Esophagus squamous epithelium (tissue), 5 donors: ENCODE measurements at places on chromosomes 7 and 10. TPM values are rescaled to one million over a fixed set of nuclear protein-coding genes. Genes with fewer than 3 reads are reported as not detected.
A peak's percentile ranks its signal among the peaks of the same experiment; 100 is the strongest.

DNA sequence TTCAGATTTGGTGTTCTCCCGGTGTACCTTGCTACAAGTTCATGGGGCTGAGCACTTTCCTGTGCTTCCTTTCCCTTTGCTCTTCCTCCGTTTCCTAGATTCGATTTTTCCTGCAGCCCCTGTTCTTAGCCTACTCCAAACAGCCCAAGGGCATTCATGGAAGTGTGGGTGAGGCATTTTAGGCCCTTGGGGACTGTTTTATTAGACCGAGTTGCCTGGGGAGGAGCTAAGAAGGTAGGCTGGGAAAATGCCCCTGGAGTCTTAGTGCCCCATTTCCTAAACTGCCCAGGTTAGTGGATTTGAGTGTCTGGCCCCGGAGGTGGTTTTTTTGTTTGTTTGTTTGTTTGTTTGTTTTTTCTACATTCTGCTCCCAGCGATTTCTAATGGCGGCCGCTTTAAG is 1.8 kb downstream of the LRMDA start:
- H3K27ac ChIP-seq: no peak overlapping the region
- H3K4me1 ChIP-seq: peaks cover 46% of the 10 kb centered on the region
- H3K4me3 ChIP-seq: no peak overlapping the region
- no peaks in the 10 kb centered on the region for H3K36me3 ChIP-seq
- DNase-seq: no peak

GRCh38 chr10:114953047-114953446 is 15.1 kb downstream of the TRUB1 start:
- no peaks in the 10 kb centered on the region for H3K36me3 ChIP-seq
- no peak for DNase-seq
- no peaks in the 10 kb centered on the region for H3K27me3 ChIP-seq
- H3K4me1 ChIP-seq: no peaks in the 10 kb centered on the region
- H3K4me3 ChIP-seq: no peak overlapping the region
- no peak overlapping the region for H3K27ac ChIP-seq

GRCh38 chr10:34753014-34753757 is 61.9 kb downstream of the PARD3 start:
- H3K27me3 ChIP-seq: no peaks in the 10 kb centered on the region
- H3K4me1 ChIP-seq: peaks cover 73% of the 10 kb centered on the region
- H3K27ac ChIP-seq: peak overlapping the region; percentile 43
- H3K4me3 ChIP-seq: no peak overlapping the region

DNA sequence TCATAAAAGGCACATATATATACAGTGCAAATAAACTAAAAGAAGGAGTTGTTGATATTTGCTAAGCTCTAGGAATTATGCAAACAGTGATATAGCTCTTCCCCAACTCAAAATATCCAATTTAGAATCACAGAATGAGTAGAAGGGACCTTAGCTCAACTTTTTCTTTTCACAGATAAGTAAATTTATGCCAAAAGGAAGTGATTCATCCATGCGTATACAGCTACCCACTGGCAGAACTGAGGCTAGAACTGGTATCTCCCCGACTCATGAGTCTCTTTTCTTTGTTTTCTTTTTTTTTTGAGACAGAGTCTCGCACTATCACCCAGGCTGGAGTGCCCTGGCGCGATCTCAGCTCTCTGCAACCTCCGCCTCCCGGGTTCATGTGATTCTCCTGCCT is 54.2 kb upstream of the SVIL start:
- peaks cover 87% of the 10 kb centered on the region for H3K4me1 ChIP-seq
- no peaks in the 10 kb centered on the region for H3K27me3 ChIP-seq
- no peak for DNase-seq
- H3K36me3 ChIP-seq: no peaks in the 10 kb centered on the region
- H3K4me3 ChIP-seq: no peak overlapping the region

Gene DTX2
- 65.1 TPM for total RNA-seq

- no peak overlapping the region for H3K4me3 ChIP-seq
- no peak for DNase-seq
- H3K27ac ChIP-seq: no peak overlapping the region
- no peaks in the 10 kb centered on the region for H3K36me3 ChIP-seq
- H3K4me1 ChIP-seq: no peaks in the 10 kb centered on the region
Observed at GRCh38 chr7:148657929-148658328, 40.8 kb upstream of the CUL1 start.

DNA sequence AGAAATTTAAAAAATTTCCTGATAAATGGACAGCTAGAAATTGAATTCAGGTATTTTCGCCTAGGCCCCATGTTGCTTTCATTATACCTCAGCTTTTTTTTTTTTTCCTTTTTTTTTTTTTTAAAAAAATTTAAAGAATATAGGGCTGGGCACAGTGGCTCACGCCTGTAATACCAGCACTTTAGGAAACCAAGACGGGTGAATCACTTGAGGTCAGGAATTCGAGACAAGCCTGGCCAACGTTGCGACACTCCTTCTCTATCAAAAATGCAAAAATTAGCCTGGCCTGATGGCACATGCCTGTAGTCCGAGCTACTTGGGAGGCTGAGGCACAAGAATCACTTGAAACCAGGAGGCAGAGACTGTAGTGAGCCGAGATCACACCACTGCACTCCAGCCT is 334.0 kb downstream of the SORCS1 start:
- H3K36me3 ChIP-seq: no peaks in the 10 kb centered on the region
- H3K4me1 ChIP-seq: no peaks in the 10 kb centered on the region
- H3K4me3 ChIP-seq: no peak overlapping the region
- no peaks in the 10 kb centered on the region for H3K27me3 ChIP-seq
- no peak overlapping the region for H3K27ac ChIP-seq

GRCh38 chr7:77950548-77950947 is 152.0 kb downstream of the PHTF2 start:
- H3K27ac ChIP-seq: no peak overlapping the region
- no peaks in the 10 kb centered on the region for H3K27me3 ChIP-seq
- no peaks in the 10 kb centered on the region for H3K4me1 ChIP-seq
- H3K36me3 ChIP-seq: no peaks in the 10 kb centered on the region

DNA sequence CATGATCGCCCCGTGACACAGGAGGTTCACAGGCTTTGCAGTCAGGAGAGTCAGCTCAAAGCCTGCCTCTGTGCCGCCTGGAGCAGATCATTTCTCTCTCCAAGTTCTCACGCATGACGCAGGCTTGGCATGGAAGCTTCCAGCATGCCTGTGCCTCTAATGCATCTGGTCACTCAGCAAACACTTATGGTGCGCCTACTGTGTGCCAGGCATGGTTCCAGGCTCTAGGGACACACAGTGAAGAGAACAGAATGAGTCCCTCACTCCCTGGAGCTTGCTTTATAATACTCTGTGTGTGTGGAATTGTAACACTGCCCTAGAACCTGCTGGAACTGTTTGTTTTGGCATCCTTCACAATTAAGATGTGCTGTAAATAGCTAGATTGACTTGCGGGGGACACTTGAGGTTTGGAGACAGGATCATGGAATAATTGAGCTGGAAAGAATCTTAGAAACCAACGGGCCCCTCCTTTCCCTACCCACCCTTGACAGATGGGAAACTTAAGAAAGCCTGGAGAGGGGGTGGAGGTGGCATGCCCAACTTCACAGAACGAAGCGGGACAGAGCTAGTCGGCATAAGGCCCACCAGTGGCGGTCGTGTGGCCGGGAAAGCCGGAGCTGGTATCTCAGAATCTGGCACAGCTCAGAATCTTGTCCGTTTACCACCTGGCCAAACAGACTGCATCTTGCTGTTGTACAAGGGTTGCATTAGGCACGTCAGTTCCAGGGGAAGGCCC is 4.6 kb upstream of the MYH16 start:
- peak overlapping the region; percentile 11 for H3K27ac ChIP-seq
- H3K4me3 ChIP-seq: no peak overlapping the region
- H3K4me1 ChIP-seq: peaks cover 19% of the 10 kb centered on the region

DNA sequence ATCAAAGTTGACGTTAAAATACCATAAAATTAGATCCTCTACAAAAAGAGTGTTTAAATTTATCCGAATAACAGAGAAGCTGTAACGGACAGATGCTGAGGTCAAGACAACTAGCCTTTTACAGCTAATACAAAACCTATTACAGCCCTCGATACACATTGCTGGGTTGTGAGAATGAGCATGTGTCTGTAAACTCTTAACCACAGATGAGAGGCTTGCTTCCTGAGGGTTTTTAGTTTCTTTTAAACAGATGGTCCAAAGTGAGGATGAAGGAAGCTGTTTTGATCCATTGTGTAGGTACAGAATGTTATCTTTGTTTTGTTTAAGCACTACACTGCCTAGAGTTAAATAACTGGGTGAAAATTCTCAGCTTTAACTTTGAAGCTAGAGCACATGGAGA is 578.2 kb downstream of the PARD3 start:
- no peaks in the 10 kb centered on the region for H3K4me1 ChIP-seq
- no peaks in the 10 kb centered on the region for H3K27me3 ChIP-seq
- no peak overlapping the region for H3K4me3 ChIP-seq
- DNase-seq: no peak
- H3K27ac ChIP-seq: no peak overlapping the region

Gene LIPM
- not detected for total RNA-seq

Gene LIPN
- total RNA-seq: not detected

DNA sequence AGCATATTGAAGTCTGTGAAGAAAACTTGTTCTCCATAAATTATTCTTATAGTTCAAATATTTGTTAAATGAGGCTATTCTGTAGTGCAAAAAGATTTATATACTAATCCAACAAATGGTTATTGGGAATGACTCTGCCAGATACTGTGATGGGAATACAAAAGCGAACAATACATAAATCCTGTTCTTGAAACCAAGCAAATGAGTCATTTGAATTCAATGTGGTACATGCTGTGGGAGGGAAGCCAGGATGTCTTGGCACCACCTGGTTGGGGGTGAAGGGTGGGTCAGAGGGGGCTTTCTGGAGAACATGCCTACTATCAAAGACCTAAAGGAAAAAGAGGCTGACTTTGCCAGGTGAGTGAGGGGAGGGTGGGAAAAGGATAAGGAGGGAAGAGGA is 594.2 kb downstream of the CALN1 start:
- H3K4me1 ChIP-seq: no peaks in the 10 kb centered on the region
- H3K27me3 ChIP-seq: no peaks in the 10 kb centered on the region
- no peak overlapping the region for H3K4me3 ChIP-seq
- H3K27ac ChIP-seq: no peak overlapping the region

Gene ANKRD7
- total RNA-seq: not detected

- DNase-seq: no peak
- H3K36me3 ChIP-seq: no peaks in the 10 kb centered on the region
- no peak overlapping the region for H3K4me3 ChIP-seq
- H3K27ac ChIP-seq: no peak overlapping the region
- H3K27me3 ChIP-seq: no peaks in the 10 kb centered on the region
Observed at GRCh38 chr7:147605323-147605722, 985.2 kb upstream of the C7orf33 start.

DNA sequence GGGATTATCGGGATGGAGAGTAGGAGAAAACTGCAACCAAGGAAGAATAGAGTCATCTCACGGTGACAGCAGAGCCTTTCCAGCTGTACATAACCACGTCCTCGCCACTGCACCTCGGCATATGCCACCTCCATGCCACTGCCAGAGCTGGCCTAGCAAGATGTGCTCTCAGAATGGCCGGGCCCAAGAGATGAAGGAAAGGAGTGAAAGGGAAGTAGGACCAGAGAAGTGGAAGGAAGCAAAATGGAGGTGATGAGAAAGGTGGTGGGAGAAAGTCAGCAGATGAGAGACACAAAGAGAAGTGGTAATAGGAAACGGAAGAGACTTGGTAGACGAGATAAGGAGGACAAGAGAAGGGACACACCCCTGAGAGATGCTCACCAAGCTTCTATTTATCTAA is 8.0 kb upstream of the CALU start:
- no peaks in the 10 kb centered on the region for H3K36me3 ChIP-seq
- no peak overlapping the region for H3K4me3 ChIP-seq
- no peak for DNase-seq
- no peaks in the 10 kb centered on the region for H3K4me1 ChIP-seq
- no peaks in the 10 kb centered on the region for H3K27me3 ChIP-seq

Gene AKR1C1
- 167 TPM for total RNA-seq

- DNase-seq: no peak
- peaks cover 5% of the 10 kb centered on the region for H3K36me3 ChIP-seq
- no peak overlapping the region for H3K4me3 ChIP-seq
Observed at GRCh38 chr10:70412356-70412755, 8.4 kb downstream of the EIF4EBP2 start.

GRCh38 chr7:5523052-5523711 is 99.5 kb upstream of the TNRC18 start:
- H3K27me3 ChIP-seq: no peaks in the 10 kb centered on the region
- H3K27ac ChIP-seq: no peak overlapping the region
- peaks cover 14% of the 10 kb centered on the region for H3K4me1 ChIP-seq
- DNase-seq: no peak

DNA sequence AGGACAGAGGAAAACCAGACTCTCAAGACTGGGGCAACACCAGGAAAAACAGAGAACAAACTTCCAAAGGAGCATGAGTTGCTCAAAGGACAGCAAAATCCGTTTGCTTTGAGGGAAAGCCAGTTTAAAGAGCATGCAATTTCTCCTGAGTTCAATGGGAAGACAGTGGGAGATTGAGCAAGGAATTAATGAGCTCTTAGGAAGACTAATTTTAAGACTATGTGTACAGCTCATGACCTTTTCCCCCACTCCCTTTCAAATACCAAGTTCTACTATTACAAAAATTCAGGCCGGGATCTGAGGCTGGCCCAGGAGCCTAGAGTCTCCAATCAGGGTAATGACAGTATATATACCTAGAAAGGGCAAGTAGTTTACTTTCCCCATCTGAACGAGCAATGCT is 79.2 kb downstream of the EPDR1 start:
- H3K36me3 ChIP-seq: no peaks in the 10 kb centered on the region
- no peak for DNase-seq
- no peaks in the 10 kb centered on the region for H3K4me1 ChIP-seq
- H3K27me3 ChIP-seq: no peaks in the 10 kb centered on the region
- H3K27ac ChIP-seq: no peak overlapping the region
- H3K4me3 ChIP-seq: no peak overlapping the region

Gene COMTD1
- 139 TPM for total RNA-seq

Gene SP4
- 0.72 TPM for total RNA-seq

DNA sequence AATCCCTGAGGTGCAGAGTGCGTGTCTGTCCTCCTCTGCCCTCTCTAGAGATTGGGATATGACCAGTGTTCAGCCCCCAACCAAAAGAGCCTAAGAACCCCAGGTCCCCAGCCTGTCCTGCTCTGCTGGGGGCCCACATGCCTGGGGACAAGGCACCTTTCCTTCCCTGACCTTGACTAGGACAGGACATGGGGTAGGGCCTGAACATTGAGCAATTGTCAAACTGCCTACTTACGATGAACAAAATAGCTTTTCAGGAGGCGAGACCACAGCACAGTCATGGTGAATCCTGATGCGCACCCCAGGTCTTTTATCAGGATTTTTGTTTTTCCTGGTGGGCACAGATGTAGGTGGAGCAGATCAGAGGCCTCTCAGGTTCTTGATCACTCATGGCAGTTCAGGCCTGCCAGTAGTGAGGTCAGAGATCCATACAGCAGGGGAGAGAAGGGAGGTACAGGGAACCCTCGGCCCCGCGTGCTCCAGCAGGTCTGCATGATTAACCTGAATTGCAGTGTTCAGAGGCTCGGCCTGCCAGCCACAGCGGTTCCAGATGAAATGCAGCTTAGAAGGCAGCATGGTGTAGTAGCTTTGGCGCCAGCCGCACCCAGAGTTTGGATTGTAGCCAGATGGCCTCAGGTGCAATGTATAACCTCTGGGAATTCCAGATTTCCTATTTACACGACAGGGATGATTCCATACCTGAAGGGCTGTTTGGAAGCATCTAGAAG is 191.3 kb downstream of the CUX1 start:
- H3K36me3 ChIP-seq: no peaks in the 10 kb centered on the region
- H3K4me3 ChIP-seq: no peak overlapping the region
- H3K4me1 ChIP-seq: peaks cover 10% of the 10 kb centered on the region
- H3K27me3 ChIP-seq: no peaks in the 10 kb centered on the region
- peak overlapping the region; percentile 62 for H3K27ac ChIP-seq
